ENCODE measurements at places on chromosomes 12 and 14.

DNA sequence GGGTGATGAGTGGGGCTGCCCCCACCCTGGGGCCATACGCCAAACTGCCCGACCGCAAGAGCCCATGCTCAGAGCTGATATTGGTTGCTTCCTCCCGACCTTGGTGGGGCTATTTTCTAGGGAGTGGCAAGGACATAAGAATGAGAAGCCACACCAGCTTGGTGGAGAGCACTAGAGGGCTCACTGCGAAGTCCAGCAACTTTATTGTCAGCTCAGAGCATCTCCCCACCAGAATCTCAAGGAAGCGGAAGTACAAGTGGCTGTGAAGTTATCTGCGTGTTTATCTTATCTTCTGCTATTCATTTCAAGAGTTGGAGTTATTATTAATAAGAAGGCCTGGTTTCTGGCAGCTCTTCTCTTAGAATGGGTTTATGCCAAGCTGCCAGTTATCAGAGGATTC, 4.9 kb upstream of the PLXNC1 start:
- no peak for DNase-seq

GRCh38 chr12:69898236-69898635, 73.2 kb downstream of the MYRFL start:
- DNase-seq, result no peak

DNA sequence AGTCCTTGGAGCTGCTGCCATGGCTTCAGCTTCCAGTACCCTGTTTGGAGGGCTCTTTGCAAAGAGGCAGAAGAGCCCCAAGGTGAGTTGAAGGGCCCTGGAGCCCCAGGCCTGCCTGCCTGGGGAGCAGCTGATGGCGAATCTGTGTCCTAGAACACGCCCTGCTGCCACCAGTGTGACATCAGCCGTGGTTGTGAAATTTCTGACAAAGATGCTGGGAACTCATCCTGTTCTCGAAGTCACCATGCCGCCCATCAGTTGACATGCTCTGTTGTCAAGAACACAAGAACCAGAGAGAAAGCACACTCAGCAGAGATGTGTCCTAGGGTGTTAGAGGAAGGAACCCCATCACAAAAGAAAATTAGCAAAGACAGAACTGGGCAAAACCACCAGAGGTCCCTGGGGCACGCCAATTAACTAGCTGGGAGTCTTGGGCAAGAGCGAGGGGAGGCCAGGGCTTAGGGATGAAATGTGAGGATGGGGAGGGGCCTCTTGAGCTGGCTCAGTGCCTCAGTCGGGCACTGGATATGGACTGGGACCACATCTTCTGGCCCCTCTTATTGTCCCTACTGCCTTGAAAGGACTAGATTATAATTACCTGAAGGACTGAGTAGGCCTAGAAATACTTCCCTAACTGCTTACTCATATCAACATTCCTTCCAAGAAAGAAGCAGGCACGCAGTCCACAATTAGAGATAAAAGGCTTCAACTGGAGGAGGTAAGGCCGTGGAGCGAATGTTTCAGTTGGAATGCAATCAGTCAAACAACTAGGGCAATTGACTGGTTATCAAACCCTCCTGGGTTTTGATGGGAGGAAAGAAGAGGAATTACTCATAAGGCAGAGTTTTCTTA, 163.1 kb downstream of the CACNA1C start:
- DNase-seq, result no peak

- no peak for DNase-seq
Measured at GRCh38 chr14:35534208-35534872, 376 bp downstream of the INSM2 start.

DNA sequence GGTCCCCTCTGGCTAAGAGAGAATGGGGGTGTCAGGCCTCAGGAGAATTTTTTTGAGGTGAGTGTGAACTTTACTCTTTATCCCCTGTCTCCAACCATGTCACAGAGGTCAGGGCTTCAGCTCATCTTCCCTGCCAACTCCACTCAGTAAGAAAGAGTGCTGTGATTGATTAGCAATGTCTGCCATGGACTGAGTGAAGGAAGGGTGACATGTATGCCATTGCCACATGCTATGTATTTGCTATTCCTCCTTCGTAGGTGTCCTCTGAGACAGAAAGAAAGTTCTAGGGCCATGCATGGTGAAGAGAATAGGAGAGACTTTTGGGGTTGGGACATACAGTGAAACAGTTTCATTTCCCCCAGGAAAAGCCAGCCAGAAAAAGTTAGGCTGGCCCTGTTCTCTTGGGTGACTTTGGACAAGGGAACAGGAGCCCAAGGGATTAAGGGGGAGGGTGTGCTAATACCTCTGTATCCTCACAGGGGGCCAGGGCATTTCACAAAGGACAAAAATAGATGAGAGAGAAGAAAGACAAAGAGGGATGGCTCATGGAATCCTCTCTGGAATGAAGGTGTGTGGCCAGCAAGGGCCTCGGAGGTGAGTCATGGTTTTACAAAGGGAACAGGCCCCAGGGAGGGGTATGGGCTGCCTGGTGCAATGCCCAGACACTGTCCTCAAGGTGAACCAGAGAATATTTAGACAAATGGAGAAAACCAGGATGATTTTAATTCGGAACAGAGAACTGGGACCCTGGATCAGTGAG, 13.9 kb upstream of the MYL2 start:
- no peak for DNase-seq

GRCh38 chr14:93085911-93086310, 29.8 kb downstream of the ITPK1 start:
- no peak for DNase-seq

DNA sequence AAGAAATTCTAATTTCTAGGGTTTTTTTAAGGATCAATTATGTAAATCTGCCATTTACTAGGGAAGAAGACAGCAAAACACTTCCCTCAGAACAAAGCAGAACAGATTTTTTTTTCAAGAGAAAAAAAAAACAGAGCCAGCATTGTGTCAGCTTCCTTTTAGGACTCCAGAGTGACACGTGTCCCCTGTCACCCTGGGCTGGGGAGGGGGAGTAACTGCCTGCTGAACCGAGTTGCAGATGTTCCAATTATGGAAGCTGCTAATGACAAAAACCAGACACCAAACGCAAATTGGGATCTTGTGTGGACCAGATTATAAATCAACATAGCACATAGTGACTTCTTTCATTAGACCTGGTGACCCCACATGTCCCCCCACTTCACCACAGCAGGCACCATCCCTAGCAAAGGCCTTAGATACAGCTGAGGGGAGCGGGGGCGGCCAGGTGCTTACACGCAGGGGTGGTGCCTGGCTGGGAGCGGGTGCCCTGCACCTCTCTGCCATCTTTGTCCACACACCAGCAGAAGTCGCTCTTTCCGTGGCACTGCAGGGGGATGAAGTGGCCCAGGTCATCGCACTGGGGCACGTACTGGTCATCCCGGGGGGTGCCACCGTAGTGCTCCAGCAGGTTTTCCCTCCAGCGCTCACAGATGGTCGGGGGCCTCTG, 25.4 kb downstream of the RTRAF start:
- DNase-seq, result no peak

DNA sequence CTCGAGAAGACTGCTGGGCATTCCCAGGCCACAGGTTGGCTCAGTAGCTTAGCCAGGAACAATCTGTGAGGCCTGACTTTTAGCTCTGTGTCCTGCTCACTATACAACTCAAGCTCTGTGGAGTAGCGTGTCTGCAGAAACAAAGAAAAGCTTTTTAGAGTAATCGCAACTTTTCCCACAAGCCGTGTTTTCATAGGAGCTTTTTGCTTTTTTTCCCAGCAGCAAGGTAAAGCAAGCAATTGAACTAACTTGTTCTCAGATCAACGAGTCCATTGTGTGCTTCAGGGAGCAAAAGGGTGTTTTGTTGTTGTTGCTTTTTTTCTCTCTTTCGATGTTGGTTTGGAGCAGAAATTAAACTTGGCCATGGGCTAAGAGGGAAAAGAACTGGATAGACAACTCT, 97.3 kb upstream of the BCL2L14 start:
- DNase-seq, result no peak

- DNase-seq, result peak; percentile 51
Measured at GRCh38 chr14:50083467-50084337, 32.7 kb downstream of the VCPKMT start.

DNA sequence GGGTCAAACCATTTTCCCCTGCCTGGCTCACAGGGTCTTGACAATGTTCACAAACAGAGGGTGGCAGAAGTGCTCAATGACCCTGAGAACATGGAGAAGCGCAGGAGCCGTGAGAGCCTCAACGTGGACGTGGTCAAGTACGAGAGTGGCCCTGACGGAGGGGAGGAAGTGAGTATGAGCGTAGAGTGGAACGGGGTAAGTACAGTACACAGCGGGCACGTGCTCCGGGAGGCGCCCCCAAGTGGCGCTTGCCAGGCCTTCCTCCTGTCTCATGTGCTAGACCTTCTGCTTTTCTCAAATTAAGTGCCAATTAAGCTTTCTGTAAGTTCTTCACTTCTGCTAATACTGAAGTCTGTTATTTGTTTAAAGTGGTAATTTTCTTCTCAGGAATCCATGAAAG, 35.9 kb downstream of the XRCC3 start:
- DNase-seq, result peak; percentile 34

GRCh38 chr12:114447274-114447716, 41.4 kb upstream of the TBX5 start:
- no peak for DNase-seq
